ENCODE measurements at places on chromosomes 1 and 21.

GRCh38 chr1:75310067-75310466 lies 175.9 kb downstream of the LHX8 start:
- H3K36me3 ChIP-seq = no peaks in the 10 kb centered on the region
- no peak for DNase-seq
- H3K4me1 ChIP-seq = no peaks in the 10 kb centered on the region
- H3K27me3 ChIP-seq = no peaks in the 10 kb centered on the region
- H3K4me3 ChIP-seq = no peak overlapping the region

GRCh38 chr1:84758968-84759491 lies 68.8 kb upstream of the SSX2IP start:
- no peaks in the 10 kb centered on the region for H3K36me3 ChIP-seq
- H3K27ac ChIP-seq = no peak overlapping the region
- no peaks in the 10 kb centered on the region for H3K4me1 ChIP-seq
- H3K4me3 ChIP-seq = no peak overlapping the region

DNA sequence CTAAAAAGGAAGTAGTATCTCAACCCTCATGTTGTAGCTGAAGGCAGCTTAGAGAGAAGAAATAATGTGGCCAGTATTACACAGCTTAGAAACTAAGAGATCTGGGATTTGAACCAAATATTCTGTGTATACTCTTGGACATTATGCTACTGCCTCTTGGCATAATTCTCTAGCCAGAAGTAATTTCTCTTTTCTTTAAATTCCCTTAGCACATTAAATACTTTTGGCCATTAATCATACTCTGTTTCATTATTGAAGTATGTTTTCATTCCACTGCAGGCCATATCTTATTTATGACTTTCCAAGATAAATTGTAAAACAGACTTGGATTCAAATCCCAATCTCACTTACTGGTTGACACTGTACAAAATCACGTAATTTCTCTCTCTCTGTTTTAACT lies 181.3 kb upstream of the SPAG17 start:
- no peak overlapping the region for H3K27ac ChIP-seq
- H3K36me3 ChIP-seq = no peaks in the 10 kb centered on the region
- DNase-seq = peak; percentile 53
- H3K4me3 ChIP-seq = no peak overlapping the region
- no peaks in the 10 kb centered on the region for H3K27me3 ChIP-seq
- no peaks in the 10 kb centered on the region for H3K4me1 ChIP-seq

DNA sequence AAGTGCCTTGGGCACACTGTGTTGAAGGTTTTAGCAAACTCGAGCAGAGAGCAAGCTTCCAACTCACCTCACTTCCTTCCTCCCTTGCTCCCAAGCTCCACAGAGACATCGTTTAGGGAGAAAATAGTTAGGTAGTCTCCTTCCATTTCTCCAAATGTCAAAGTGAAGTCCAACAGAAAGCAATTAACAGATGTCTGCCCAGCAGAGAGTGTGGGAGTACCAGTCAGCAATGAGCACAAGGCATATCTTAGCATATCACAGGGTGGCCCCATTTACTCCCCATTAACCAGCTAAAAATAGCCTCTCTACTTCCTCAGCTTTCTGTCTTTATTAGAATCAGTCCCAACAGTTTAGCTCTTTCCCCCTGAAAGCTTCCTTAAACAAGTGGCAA lies 334.2 kb upstream of the CAMK1G start:
- DNase-seq = no peak
- no peaks in the 10 kb centered on the region for H3K27me3 ChIP-seq
- H3K4me3 ChIP-seq = no peak overlapping the region
- no peak overlapping the region for H3K27ac ChIP-seq
- H3K36me3 ChIP-seq = no peaks in the 10 kb centered on the region

DNA sequence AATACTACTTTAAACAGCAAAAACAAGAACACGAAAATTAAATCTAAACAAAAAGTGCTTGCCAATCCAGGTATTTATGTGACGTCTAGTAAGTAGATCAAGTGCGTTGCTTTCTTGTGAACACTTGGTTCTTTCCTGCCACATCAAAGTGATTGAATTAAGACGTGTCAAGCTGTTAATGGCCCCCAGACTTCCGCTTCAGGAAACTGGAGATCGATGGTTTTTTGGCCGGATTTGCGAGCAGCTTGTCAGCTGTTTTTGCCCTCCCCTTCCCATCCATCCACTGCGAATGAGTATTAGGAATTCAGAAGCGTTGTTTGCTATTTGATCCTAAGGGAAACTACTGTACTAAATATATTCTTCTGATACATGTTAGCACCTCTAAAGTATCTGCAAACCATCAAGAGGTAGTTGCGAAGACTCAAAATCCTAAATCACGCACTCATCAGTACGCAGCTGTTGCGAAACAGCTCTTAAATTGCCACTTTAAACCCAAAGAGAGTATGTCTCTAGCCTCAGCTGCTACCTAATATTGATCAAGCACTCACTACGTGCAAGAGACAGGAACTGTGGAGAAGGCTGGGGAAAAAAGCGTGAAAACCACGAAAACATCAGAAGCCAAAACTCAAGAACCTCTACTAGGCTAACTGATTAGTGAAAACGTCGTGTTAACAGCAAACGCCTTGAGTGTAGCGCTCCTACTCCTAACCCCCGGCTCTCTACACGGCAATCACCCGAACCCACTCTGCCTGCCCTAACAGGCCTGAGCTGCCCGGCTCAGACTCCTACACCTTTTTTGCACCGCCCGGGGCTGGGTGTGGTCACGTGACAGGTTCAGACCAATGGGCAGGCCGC lies 473 bp upstream of the BRDT start:
- no peaks in the 10 kb centered on the region for H3K4me1 ChIP-seq
- H3K4me3 ChIP-seq = no peak overlapping the region
- H3K27me3 ChIP-seq = no peaks in the 10 kb centered on the region
- no peak for DNase-seq
- H3K27ac ChIP-seq = no peak overlapping the region
- no peaks in the 10 kb centered on the region for H3K36me3 ChIP-seq

GRCh38 chr1:182308826-182309225 lies 82.8 kb downstream of the GLUL start:
- H3K4me3 ChIP-seq = no peak overlapping the region
- H3K27ac ChIP-seq = no peak overlapping the region
- H3K4me1 ChIP-seq = peaks cover 7% of the 10 kb centered on the region
- H3K27me3 ChIP-seq = no peaks in the 10 kb centered on the region
- DNase-seq = no peak

GRCh38 chr1:46315669-46316403 lies 12.3 kb downstream of the UQCRH start:
- DNase-seq = no peak
- H3K27me3 ChIP-seq = no peaks in the 10 kb centered on the region
- no peaks in the 10 kb centered on the region for H3K4me1 ChIP-seq
- no peak overlapping the region for H3K27ac ChIP-seq
- no peak overlapping the region for H3K4me3 ChIP-seq

DNA sequence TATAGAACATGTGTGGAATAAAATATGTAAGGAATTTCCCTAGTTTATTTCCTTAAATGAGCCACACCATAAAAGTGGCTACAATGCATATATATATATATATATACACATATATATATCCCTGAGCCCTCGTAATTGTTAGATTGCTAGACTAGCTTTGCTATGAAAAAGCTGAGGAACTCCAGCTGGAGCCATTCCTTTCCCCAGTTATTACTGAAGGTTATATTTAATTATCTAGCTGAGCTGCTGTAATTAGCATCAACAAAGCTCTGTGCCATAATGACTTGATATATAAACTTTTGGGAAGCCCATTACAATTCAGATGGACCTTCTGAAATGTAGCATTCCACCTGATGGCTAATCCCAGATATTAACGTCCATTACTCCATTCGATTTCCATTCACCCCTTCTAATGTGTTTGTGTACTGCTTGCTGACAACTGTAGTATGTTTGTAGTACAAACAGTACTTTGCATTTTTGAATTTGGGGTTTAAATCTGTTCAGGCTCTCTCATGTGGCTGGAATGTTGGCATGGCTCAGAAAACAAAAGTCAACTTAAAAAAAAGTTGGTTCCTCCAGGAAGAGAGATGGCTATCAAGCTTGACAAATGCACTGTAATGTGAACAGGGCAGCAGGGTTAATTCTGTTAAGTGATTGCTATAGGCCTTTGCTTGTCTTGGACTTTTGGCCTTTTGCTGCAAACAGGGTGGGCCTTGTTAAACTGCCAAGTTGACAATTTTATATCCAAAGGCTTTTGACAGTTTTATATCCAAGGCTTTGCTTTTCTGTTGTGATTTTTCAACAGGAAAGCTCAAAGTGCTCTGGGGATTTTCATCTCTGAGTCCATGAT lies 170.0 kb downstream of the LTN1 start:
- no peaks in the 10 kb centered on the region for H3K27me3 ChIP-seq
- H3K36me3 ChIP-seq = no peaks in the 10 kb centered on the region
- DNase-seq = peak; percentile 68
- H3K27ac ChIP-seq = no peak overlapping the region

DNA sequence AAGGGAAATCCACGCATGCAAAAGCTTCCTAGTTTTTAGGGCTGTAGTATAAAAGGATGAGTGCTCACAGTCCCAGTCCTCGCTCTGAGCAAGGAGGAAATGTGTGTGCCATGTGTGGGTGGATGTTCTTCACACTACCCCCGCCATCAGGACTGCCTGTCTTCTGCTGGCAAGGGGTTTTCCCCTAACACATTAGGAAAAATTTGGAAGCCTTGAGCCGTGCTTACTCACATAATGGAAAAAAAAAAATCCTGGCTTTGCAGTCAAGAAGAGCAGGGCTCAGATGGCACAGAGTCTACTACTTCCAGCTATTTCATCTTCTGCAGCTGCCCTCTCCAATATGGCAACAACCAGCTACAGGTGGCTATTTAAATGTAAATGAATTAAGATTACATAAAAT lies 363.1 kb downstream of the PLPP3 start:
- H3K36me3 ChIP-seq = no peaks in the 10 kb centered on the region
- no peak for DNase-seq
- no peak overlapping the region for H3K4me3 ChIP-seq
- no peaks in the 10 kb centered on the region for H3K27me3 ChIP-seq
